ENCODE measurements at places on chromosomes 3 and 15.

DNA sequence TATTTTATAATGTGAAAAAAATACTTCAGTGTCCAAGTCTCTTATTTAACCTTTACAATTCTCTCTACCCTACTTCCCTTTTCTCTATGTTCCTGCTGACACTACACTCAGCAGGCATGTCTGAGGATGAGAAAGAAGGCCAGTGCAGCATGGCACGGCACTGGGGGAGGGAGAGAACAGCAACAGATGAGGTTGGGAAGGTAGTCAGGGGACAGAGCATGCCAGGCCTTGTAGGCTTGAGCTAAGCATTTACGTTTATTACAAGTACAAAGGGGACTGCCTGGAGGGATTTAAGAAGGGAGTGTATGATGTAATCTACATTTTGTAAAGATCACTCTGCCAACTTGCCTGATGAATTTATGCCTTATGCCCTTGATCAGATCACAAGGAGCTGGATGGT, 117.3 kb upstream of the WNT5A start:
- no peak for DNase-seq

- DNase-seq: no peak
These were observed 32.4 kb upstream of the RASGRF1 start for GRCh38 chr15:79122991-79123390.

DNA sequence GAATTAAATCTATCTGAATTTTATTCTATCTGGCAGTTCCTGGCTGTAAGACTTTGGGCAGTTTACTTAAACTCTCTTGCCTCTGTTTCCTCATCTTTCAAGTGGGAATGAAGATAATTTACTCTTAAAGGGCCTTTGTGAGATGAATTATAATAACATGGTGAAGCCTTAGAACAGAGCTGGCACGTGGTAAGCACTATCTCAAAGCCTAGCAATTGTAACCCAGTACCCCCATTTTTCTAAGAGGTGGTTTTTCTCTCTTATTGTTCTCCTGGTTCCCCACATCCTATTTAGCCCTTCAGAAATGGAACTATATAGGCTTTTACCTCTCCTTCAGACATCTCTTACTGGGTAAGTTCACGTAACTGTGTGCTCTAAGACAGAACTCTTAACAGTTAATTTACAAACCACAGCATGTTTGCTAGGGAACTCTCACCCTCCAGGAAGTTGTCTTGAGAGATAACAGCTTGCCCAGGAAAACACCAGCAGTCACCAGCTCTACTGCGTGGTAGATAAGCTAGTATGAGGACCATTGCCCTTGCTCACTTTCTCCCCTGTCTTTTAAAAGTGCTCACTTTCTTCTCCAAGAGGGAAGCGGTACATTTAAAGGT, 12.3 kb upstream of the CRBN start:
- no peak for DNase-seq

DNA sequence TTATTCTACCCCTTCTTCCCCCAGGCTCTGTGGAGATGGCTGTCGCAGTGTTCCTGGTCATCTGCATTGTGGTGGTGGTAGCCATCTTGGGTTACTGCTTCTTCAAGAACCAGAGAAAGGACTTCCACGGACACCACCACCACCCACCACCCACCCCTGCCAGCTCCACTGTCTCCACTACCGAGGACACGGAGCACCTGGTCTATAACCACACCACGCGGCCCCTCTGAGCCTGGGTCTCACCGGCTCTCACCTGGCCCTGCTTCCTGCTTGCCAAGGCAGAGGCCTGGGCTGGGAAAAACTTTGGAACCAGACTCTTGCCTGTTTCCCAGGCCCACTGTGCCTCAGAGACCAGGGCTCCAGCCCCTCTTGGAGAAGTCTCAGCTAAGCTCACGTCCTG, 12.9 kb downstream of the SPINT1 start:
- no peak for DNase-seq

DNA sequence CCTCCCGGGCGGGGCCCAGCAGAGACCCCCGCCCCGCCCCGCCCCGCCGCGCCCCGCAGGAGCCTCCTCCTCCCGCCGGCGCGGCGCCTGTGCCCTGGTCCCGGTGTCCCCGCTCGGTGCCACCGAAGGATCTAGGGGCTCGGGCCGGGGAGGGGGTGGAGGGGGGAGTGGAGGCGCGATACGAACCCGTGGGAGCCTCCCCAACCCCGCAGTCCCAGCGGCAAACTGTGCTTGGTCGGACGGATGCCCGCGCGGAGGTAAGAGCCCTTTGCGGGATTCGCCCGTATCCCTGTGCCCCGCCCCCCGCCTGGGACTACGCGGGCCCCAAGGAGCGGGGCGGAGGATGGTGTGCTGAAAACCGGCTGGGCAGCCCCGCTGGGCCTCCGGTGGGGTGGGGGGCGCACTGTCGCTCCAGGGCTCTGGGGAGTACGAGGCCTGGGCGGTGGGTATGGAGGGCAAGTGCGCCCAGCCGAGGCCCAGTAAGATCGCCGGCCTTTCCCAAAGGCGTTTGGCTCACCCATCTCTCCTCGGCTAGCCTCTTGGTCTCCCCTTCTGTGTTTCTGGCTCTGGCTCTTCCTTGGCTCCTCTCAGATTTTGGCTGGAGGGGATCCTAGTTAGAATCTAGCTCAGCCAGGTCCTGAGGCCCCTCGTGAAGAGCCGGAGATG, 65.6 kb upstream of the POLG start:
- DNase-seq: no peak

- no peak for DNase-seq
These were observed 1.2 kb upstream of the MAP1A start for GRCh38 chr15:43516185-43516584.

DNA sequence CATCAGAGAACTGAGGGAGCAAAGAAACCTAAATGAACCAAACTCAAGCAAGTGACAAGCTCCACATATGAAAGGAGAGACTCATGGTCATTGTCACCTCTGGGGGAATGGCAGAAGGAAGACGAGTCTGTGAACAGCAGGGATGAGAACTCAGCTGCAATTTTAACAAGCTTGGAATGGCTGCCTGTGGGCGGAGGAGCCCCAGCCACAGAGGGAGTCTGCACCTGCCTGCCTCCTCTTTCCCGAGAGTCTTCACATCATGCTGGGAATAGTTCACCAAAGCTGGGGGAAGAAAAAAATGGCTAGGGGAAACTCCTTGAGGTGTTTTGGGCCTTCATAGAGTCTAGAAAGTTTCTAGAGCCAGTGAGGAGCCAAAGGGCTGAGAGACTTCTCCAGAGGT, 21.3 kb upstream of the BHLHE40 start:
- DNase-seq: no peak

- DNase-seq: no peak
These were observed 35.3 kb downstream of the KLHL25 start for GRCh38 chr15:85759376-85759775.

DNA sequence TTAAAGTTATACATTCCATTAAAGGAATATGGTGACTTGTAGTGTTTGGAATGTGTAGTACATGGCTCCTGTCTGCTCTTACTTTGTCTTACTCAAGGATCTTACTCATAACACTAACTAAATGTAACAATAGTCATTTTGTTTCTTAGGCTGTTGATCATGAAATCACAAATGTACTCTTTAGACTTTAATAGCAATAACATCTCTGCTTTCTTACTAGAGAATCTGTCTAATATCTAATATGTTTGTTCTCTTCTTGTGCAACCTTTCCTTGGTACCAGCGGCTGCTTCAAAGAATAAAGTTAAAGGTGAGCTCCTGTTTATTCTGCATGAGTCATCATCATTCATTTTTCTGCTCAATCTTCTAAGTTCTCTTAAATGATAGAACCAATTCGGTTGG, 767.5 kb downstream of the CADM2 start:
- no peak for DNase-seq

All from activated T-cell treated with anti-CD3 and anti-CD28 coated beads, Interleukin-2, amount 50 U/mL, for 48 hours (primary cell).